ENCODE measurements at places on chromosomes 12 and 14.

DNA sequence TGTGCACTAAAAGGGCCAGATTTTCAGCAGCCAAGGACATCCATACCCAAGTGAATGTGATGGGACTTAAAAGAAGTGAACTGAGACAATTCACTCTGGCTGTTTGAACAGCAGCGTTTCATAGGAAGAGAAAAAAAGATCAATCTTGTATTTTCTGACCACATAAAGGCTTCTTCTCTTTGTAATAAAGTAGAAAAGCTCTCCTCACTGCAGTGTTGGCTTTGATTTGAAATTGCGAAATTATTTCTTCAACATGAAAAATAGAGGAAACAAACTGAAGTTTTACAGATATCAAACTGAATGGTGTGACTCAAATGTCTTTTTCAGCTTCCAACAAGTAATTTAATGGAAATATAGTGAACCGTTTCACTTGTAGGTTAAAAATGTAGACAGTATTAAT lies 11.3 kb upstream of the KCNMB4 start:
- DNase-seq: no peak

- no peak for DNase-seq
Observed at GRCh38 chr12:54004063-54004840, 4.3 kb downstream of the HOXC9 start.

DNA sequence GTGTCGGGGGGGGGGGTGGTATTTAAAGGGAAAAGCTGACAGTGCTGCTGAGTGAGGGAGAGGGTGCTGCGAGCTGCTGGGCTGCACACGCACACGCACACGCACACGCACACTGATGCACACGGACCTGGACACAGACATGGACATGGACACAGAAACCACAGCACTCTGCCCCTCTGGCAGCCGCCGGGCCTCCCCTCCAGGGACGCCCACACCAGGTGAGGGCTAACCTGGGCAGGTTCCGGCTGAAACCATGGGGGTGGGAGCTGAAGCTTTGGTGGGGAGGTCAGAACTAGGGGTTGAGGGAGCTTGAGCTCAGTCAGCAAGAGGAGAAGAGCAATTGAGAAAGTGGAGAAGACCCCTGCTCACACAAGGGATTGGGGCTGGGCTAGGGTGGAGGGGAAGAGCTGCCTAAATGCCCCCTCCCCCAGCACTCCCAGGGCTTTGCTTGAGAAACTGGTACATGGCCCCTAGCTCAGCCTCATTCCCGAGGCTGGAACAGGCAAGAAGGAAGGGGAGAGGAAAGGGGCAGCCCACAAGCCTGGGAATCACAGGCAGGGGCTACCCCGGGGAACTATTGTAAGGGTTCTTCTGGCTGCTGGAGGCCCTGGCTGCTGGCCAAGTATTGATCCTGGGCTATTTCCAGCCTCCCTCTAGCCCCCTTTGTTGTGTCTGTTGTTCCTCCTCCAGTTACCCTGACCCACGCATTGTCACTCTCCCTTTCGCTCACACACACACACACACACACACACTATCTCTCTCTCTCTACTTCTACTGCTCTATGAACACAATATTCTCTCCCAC lies at the start of gene REM2:
Gene REM2, plus strand, starts transcription at position 50 of the 804 bp plus-strand sequence. Its CDS starts 66 bp downstream, at position 116.
- DNase-seq: no peak

DNA sequence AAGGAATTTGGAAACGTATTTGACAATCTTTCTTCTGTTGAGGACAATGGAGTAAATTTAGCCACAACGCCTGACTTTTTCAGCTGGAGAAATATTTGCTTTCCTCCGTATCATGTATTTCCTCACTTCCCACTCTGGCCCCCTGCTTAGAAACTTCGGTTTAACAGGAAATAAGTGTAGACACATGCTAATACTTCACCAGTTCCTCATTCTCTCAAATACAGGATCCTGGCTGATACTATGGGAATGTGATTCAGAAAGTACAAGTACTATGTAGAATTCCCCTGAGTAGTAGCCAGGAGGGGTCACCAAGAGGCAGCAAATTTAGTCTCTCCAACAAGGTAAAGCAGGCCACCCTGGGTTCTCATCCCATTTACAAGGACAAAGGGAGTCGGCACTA lies 58.0 kb downstream of the FAR2 start:
- no peak for DNase-seq

DNA sequence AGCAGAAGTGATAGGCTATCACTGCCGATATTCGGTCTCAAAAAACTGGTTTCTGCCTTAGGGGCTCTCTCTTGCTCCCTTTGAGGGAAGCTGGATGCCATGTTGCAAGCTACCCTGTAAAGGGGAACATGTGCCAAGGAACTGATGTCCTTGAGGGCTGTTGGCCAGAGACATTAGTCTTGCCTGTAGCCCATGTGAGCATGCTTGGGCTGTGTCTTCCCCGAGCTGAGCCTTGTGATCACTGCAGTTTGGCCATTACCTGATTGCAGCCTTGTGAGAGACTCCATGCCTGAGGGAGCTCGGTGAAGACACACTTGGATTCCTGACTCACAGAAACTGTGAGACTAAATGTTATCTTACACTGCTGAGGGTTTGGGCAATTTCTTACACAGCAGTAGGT lies 18.8 kb downstream of the RTRAF start:
- DNase-seq: no peak

GRCh38 chr14:24436355-24437019 lies 6.1 kb downstream of the SDR39U1 start:
- no peak for DNase-seq

- no peak for DNase-seq
Observed at GRCh38 chr14:99505089-99505488, 23.9 kb downstream of the CCNK start.

GRCh38 chr14:23146351-23146910 lies 27.4 kb upstream of the CEBPE start:
- DNase-seq: no peak

GRCh38 chr12:49750027-49750995 lies 9.0 kb downstream of the TMBIM6 start:
- DNase-seq: no peak

DNA sequence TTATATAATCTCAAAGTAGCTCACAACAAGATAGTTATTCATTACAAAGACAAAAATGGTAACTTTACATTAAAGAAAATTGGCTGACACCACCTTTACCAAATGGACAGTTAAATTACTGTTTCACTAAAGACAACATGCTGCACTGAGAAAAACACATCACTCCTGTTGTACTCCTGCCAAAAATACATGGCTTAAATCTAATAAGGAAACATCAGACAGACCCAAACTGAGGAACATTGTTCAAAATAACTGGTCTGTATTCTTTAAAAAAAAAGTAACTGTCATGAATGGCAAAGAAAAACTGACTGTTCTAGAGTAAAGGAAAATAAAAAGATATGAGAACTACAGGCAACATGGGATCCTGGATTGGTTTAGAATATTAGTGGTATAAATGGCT lies 151.3 kb upstream of the DCN start:
- no peak for DNase-seq

- no peak for DNase-seq
Observed at GRCh38 chr12:41277100-41277945, 89.2 kb downstream of the PDZRN4 start.

GRCh38 chr14:104221071-104221625 lies 82.8 kb downstream of the KIF26A start:
- no peak for DNase-seq

DNA sequence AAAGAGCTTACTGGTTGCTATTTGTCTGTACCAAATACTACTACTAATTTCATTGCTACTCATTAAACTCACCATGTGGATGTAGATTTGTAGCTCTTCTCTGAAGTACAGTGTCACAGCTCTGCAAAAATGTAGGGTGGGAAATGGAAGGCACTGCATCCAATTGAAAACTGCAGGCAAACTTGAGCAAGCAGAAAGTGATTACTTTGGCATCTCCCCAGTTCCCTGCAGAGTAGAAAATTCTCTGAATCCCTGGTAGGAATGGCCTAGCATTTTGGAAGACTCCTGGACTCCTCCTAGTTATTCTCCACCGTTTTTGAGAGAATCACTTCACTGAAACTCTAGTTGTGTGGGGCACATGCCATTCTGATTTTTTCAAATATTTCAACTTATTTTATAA lies 239.1 kb downstream of the DIO2 start:
- no peak for DNase-seq

DNA sequence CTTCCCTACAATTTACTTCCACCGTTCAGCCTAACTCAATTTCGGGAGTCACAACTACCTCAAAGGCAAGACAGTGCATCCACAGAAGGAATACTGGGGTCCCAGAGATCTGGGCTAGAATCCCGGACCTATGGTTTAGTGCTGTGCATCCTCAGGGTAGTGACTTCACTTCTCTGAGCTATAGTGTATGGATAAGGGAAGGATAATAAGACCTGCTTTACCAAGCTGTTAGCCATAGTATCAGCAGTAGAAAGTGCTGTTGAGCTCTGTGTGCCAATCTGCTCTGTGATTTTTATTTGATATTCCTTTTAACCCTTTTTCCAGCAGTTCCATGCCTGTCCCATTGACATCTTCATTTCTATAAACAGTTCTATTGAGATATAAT lies 1044.3 kb downstream of the BCL11B start:
- no peak for DNase-seq

DNA sequence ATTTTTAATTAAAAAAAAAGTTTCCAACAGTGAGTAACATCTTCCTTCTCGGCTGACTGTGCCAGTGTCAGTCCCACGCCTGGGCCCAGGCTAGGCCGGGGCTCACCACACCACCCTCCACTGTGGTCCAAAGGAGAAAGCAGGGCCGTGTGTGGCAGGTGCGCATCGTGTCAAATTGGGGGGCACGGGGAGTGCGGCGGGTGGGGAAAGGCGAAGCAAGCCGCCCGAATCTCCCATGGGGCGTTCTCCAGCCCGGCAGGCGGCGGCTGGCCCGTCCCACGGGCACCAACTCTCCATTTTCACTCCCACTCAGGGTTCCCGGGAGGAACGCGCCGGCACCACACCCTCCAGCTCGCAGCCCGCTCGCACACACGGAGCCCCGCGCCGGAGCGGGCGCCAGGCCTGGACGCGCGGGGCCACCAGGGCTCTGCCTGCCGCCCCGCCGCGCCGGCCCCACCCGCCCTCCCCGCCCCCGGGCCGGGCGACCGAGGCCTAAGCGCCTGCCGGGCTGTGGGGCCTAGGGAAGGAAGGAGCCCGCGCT lies 604 bp downstream of the EEA1 start:
- no peak for DNase-seq

GRCh38 chr12:124438437-124439056 lies 128.9 kb downstream of the NCOR2 start:
- no peak for DNase-seq

- no peak for DNase-seq
Observed at GRCh38 chr12:118418385-118419057, 42.2 kb downstream of the SUDS3 start.

GRCh38 chr12:72273851-72274351 lies 1.7 kb downstream of the TRHDE start:
- DNase-seq: no peak

DNA sequence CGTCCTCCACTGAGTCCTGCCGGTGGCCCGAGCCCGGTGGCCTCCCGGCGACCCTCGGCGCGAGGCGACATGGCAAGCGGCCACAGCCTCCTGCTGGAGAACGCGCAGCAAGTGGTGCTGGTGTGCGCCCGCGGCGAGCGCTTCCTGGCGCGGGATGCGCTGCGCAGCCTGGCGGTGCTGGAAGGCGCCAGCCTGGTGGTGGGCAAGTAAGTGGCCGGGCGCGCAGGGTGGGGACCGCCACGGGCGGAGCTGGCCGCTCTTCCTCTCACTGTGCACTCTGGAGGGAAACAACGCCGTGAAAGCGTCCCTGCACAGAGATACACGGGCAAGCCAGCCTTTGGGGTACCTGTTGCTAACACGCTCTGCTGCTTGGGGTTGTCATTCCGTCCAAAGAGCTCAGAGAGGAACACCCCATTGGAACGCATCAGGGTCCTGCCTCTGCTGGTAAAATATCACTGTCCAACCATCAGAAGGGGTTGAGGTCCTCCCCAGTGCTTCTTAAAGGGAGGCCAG lies at the start of gene AMDHD1:
Gene AMDHD1, plus strand, starts transcription at position 2 of the 513 bp plus-strand sequence. Its CDS starts 68 bp downstream, at position 70.
- DNase-seq: peak; percentile 43

- DNase-seq: no peak
Observed at GRCh38 chr14:95445676-95446075, 70.8 kb downstream of the SYNE3 start.

DNA sequence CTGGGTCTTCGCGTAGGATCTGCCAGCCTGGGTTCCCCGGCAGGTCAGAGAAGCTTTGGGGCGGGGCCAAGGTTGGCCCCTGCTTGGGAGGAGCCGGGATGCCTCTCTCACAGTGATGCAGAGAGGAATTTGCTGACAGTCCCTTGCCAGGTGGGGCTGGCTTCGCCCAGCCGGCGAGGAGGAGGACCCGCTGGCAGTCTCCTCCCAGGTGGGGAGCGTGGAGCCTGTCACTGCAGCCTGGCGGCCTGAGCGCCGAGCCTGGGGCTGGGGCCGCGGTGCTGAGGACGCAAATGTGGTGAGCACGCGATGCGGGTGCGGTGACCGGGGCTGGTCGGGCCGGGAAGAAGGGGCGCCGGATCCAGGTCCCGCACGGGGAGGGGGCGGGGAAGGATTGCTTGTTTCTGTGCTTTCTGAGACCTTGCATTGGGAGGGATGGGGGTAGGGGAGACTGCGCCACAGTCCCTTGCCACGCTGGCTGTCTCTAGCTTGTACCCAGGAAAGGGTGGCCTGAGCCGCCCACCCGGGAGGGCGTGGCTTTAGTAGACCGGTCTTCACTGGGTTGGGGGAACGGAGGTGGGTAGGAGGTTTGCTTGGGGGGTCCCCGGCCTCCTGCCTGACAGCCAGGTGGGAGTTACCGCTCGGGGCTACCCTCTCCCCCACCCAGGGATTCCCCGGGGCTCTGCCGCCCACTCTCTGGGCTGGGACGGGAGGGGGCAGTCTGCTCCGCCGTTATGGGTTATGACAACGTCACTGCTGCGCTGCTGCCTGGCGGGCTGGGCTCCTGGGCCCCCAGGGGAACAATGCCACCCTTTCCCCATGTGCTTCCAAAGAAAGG lies at the start of gene TMEM63C:
Gene TMEM63C, plus strand, starts transcription at position 196 of the 835 bp plus-strand sequence. CDS start 37,016 bp downstream, outside the sequence.
- DNase-seq: peak; percentile 53

GRCh38 chr14:54730156-54730961 lies 163.4 kb downstream of the SAMD4A start:
- no peak for DNase-seq

DNA sequence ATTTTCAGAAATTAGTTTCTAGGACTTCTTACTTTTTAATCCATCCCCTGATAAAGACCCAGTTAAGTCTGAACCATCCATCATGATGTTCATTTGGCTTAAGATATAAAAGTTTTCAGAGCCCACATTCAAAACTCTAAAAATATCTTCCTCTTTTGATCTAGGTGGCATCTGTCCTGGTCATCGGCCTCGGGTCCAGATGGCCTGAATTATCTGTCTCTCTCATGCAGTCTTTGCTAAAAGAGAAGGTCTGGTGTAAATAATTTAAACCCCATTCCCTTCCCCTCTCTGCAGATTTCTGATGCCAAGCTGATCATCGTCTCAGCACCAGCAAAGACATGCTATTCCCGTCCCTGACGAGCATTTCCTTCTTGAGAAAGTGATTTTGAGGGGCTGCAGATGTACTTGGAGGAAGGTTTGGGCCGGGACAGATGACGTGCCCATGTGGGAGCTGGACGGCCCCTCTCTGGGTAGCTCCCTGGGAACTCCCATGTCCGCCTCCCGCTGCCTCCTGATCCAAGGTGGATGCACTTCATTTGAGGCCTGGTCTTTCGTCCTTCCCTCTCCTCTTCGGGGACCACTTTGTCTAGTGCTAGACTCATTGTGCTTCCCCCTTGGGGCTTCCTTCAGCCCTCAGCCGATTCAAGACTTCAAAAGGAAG lies 173.0 kb upstream of the PRMT8 start:
- DNase-seq: no peak

- no peak for DNase-seq
Observed at GRCh38 chr12:72277415-72277814, 5.2 kb downstream of the TRHDE start.

- no peak for DNase-seq
Observed at GRCh38 chr14:55855751-55856150, 262.5 kb upstream of the PELI2 start.
